ENCODE measurements at places on chromosomes 1 and 21.

- DNase-seq, result no peak
These were observed 106.4 kb downstream of the RGL1 start for GRCh38 chr1:183911285-183911684.

DNA sequence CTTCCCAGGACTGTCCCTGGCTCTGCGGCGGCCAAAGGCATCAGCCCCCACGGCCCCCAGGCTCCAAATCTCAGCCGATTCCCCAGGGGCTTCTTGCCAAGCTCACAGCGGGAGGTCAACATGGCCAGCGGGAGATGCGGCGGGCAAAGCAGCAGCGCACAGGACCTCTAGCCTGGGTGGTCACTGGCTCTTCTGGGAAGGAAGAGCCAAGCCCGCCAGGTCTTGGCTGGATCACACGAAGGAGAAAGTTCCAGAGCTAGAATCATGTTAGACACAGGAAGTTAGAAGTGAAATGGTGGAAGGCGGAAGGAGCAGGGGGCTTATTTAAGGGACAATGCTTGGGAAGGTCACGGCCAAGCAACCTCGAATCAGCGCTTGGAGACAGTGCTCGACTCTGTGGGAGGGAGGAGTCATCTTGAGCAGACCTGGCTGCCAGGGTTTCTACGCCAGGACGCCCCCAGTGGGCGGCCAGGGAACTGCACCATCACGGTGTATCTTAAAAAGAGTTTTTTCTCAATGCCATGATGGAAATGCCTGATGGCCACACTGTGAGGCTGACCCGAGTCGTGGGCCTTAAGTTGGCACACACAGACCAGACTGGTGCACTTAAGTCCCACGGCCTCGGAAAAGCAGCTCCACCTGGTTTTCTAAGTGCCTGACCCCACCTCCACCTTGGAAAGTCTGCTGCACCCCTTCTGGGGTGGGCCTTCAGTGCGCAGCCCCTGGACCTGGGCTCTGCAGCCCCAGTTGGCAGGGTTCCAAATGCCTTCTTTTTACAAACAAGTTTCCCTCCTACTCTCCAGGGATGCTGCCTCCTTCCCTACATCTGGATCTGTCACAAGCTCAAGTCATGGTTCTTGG lies 29.3 kb downstream of the SLC66A1 start:
- DNase-seq, result peak; percentile 64

- no peak for DNase-seq
These were observed 21.9 kb downstream of the ERG start for GRCh38 chr21:38476385-38476784.

DNA sequence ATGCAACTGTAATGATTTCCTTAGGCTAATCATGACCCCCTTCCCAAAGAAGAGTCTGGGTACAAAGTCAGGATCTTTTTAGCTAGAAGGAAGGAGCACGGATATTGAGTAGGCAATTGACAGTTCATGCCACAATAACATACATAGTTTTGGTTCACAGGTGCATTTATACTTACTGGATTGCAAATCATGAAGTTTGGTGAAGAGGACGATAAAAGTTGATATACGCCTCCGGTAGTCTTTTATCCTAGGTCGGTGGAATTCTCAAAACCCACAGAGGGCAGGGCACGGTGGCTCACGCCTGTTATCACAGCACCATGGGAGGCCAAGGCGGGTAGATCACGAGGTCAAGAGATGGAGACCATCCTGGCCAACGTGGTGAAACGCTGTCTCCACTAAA lies 265.4 kb upstream of the PRMT6 start:
- DNase-seq, result no peak

DNA sequence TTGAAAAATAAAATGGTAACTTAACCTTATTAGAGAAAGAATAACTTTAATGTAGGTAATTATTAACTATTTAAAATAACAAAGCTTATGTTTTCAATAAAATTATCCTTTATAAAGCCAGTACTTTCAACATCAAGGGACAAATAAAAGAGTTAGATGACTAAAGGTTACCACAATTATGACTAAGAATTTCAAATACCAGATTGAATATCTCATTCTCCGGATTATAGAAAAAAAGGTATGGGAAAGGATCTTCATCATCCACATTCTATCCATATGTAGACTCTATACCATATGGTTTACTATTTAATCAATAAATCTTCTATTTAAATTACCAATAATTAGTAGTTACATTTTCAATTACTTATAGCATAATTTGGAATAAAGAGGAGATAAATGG lies 62.8 kb downstream of the TOR3A start:
- DNase-seq, result no peak

- DNase-seq, result no peak
These were observed 5.8 kb downstream of the KCNJ10 start for GRCh38 chr1:160064164-160064563.

DNA sequence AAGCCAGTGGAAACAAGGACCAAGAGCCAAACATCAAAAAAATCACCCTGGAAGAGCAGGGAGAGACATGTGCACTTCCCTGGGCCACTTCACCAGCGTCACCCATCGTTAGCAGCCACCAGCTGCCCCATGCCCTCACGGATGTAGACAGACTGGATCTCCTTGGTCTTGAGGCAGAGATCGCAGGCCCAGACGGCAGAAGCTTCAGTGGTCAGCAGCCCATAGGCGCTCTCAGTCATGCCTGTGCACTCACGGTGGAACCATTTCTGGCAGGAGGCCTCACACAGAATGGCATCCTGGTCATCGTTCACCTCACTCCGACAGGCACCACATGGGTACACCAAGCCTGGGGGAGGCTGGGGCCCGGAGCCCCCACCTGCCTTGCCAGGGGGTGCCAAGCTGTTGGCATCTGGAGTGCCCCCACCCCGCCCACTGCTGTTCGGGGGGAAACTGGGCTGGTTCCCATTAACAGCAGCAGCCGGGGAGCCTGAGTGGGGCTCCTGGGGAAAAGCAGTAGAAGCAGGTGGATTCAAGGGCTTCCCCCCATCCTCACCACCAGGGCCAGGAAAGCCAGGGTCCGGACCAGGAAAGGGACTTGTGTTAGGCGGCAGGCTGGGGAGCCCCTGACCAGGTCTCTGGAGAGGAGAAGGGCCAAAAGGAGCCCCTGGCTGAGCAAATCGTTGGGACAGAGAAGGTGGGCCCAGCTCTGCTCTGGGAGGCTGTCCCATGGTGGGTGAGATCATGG lies 2.7 kb downstream of the PYGO2 start:
- DNase-seq, result no peak

DNA sequence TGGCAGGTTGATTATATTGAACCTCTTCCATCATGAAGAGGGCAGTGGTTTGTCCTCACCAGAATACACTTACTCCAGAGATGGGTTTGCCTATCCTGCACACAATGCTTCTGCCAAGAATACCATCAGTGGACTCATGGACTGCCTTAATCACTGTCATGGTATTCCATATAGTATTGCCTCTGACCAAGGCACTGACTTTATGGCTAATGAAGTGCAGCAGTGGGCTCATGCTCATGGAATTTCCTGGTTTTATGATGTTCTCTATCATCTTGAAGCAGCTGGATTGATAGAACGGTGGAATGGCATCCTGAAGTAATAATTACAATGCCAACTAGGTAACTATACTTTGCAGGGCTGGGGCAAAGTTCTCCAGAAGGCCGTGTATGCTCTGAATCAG lies 16.6 kb upstream of the GBP6 start:
- DNase-seq, result no peak

DNA sequence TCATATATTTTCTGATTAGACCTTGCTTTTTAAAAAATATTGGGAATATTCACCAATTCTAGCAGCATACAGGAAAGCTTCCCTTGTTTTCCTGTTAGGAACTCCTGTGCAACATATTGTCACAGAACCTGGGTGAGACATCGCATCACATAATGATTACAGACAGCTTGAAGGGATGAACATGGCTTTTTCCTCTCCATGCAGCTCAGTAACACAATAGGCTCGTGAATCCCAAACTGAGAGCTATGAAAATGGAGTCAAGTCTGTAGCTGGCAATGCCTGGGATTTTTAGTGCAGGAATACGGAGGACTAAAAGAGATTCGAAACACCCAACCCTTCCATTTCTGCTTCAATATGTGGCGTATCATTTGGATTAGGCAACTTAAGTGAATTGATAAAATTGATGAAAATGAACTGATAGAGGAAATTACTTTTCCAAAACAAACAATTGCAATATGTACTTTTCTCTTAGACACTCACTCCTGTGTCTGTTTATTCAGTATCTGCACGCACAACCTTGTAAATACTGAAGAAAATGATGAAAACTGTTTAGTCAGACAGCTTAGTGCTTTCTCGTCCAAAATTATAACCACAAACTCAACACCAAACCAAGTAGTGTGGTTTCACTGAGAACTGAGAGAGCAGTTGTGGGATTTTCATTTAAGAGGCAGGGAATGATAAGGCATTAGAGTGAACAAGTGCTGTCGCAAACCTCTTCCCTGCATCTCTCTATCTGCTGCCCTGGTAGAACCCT lies 250.4 kb downstream of the PTBP2 start:
- no peak for DNase-seq

DNA sequence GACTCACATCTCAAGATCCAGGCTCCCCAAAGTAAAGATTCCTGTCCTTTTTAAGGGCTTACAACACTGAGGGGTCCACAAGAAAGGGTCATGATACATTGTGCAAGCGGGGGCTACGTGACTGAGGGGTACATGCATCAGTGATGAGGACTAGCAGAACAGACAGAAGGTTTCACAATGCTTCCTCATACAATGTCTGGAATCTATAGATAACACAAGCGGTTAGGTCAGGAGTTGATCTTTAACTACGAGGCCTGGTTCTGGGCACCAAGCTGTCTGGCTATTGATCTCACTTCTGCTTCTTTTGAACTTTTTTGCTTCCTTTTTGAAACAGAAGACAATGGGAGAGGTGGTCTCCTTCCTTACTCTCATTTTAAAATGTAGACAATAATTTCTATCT lies 718.6 kb downstream of the AMY1C start:
- no peak for DNase-seq

- DNase-seq, result no peak
These were observed 666 bp downstream of the PAFAH2 start for GRCh38 chr1:25996966-25997827.

GRCh38 chr1:37987679-37988078 lies 2.1 kb downstream of the SF3A3 start:
- no peak for DNase-seq

- DNase-seq, result no peak
These were observed 293.2 kb downstream of the DUSP10 start for GRCh38 chr1:221448585-221449175.

DNA sequence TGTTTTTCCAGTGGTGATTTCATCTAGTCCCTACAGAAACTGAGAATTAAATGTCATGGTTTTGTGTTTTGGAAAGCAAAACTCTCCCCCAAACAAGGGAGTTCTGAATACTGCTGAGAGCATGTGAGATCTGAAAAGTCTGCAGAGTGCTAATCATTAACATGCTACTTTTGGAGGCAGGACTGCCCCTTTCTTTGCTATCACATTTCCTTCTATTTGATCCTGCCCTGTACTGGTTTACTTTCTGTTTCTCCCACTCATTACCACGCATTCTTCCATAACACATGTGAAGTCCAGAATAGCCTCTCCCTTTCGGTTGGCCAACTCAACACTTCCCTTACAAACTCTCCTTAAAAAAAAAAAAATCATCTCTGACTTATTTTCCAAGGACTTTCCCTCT lies 63.6 kb downstream of the GADD45A start:
- no peak for DNase-seq

DNA sequence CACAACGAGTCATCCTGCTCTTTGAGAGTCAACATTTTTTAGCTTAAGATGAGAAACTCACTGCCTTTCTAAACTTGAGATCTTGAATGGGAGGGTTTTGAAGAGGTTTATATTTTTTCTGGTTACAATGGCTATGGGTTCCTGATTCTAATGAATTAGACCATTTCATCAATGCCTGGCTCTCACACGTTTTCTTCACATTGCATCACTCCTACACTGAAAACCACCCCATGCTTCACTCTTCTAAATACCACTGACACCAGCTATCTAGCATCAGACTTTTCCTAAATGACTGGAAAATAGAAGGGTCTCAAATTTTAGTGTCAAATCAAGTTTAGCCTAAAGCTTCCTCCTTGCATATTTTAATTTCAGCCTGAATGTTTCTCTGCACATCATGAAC lies 606.1 kb upstream of the USP24 start:
- DNase-seq, result no peak

- DNase-seq, result no peak
These were observed 17.3 kb downstream of the PDC start for GRCh38 chr1:186443638-186444037.

- DNase-seq, result no peak
These were observed 4.8 kb upstream of the PTTG1IP start for GRCh38 chr21:44878053-44878982.

DNA sequence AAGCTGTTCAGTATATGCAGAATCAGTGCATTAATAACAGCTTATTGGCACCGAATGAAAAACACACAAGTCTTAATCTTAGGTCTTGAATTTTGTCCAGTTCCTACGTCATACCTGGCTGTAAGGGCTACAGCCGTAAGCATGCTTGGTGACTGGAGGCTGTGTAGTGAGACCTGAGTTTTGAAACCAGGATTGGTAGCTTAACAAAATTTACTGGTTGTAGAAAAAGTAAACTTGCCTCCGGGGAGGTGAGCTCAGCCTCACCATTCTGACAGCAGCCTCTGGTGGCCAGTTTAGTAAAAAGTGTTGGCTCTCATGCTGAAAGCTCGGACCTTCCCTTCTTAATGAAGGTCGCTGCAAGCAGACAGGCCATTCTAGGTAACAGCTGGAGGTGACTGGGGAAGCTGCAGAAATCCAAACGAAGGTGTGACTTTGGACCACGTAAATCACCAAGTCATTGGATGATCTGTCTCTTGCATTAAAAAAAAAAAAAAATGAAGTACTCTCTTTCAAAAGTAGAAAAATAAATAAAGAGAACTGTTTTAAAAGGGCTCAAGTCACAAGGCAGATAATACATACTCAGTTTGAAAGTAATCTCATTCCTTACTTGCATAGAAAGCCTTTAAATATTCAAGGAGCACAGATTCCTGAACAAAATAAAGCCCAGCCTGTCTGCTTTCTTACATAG lies 48.9 kb downstream of the HLCS start:
- peak; percentile 30 for DNase-seq

DNA sequence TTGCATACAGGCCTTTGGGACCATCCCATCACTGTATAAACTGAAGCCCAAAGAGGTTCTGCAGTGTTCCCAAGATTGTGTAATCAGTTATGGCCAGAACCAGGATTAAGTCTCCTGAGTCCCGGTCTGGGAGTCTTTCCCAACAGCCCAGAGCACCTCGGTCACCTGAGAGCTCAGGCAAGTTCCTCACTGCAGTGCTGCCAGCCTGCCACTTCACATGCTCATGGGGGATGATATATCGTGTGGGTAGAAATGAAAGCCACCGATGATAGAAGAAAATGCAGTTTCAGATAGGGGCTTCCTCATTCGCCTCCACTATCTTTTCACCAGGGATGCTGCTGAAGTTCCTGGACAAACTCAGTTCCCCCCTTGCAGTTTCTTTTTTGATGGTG lies 30.4 kb downstream of the FHAD1 start:
- DNase-seq, result no peak

Measured in neuronal stem cell (in vitro differentiated cells).